ENCODE measurements at places on chromosomes 13 and 19.

GRCh38 chr13:91701975-91702374, 303.6 kb downstream of the GPC5 start:
- DNase-seq, result no peak

GRCh38 chr19:28523619-28524018, 689.3 kb downstream of the UQCRFS1 start:
- DNase-seq, result no peak

DNA sequence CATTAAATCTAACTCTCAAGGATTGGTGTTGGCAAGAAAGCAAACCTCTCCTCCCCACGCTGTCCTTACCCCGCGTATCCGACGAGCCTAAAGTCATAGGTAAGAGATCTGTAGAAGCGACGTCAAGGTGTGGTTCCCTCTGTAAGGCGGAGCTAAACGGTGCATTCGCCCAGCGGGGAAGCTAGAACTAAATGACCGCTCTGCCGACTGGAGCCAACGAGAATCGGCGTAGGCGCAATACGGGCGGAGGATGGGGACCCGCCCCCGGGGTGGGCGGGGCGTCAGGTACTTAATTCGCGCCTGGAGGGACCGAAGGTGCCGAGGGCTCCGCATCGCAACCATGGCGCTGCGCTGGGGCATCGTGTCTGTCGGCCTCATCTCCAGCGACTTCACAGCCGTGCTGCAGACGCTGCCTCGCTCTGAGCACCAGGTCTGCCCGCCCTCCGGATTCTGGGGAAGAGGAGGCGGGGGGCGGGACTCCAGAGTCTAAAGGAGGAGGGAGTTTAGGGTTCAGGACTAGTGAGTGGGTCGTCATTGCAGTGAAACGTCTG, at the start of gene DHDH:
Gene DHDH (plus strand): TSS at position 318 of the 551 bp plus-strand sequence. CDS start 23 bp downstream, at position 341.
- peak; percentile 74 for DNase-seq

DNA sequence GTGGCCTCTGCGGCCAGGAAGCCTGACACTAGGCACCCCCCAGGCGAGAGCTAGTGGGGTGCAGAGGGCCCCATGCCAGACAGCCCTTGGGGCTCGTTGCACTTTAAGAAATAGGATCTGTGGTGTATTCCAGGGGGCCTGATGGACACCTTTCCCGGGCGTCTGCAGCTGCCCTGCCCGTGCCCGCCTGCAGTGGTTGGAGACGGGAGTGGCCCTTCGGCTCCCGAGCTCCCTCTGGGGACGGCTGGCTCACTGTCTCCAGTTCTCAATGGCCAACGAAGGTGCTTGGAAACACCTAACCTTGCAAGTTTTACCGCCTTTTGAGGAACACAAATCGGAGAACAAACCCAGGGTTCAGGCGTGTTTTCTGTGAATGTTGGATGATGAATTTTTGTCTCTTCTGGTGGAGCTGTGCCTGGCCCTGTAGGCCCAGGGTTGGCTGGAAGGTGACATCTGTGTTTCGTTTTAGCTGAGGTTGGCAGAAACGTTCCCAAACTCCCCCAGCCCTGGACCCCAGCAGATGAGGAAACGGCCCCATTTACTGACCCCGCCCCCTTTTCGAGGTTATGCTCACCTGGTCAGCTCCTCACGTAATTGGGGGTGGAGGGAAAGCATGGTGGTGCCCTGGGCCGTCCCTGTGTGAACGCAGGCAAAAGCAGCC, 17.4 kb upstream of the NPAS1 start:
- no peak for DNase-seq

GRCh38 chr19:4449639-4450028, 8.0 kb downstream of the UBXN6 start:
- DNase-seq, result no peak

DNA sequence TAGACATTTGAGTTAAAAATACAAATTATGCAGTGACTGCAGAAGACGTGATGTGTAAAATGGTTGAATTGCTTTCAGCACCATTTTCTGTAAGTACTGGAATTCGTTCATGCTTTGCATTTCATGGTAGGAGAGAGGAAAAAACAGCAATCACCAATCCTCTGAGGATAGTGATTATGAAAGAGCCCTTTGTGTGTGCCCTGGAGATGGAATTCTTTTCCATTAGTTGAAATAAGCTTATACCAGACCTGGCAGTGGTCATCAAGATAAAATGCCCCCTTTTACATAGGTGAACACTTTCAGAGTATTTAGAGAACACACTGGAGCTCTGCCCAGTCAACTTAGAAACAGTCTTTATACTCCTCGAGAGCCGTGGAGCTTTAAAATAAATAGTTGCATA, 1.7 kb downstream of the CNMD start:
- DNase-seq, result no peak

DNA sequence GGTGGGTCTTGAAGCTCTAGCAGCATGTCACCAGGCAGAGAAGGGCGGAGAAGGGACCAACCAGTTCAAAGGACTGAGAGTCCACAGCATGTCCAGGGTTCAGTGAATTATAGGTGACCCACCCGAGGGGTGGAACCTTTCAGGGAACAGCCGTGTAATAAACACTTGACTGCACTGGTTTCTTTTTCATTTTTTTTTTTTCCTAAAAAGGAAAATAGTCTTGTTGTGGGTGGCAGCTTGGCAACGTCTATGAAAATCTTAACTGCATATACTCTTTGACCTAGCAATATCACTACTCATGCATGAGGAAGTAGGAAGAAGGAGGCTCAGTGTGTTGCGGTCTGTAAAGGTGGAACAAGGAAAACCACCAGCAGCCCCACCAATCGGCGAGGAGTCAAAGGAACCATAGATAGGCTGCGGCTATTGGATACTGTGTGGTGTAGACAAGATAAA, 13.0 kb upstream of the MYH14 start:
- DNase-seq, result no peak

DNA sequence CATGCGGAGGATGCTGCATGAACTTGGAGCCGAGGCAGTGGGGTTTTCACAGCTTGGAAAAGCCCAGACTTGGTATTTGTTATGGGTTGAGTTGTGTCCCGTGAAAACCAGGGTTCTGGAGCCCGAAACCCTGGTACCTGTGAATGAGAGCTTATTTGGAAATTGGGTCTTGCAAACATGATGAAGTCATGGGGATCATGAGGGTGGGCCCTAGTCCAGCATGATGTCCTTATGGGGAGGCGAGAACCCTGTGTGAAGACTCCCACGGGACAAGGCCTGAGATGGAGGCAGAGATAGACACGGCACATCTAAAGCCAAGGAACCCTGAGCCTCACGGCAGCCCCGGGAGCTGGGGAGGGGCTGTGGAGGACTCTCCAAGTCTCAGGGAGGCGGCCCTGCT, 82.3 kb downstream of the ANKRD10 start:
- DNase-seq, result no peak

- DNase-seq, result no peak
Measured at GRCh38 chr19:3785938-3786824, at the start of gene MATK. Gene MATK (minus strand): TSS chr19:3786381. CDS start chr19:3785135, 1,246 bp downstream.

GRCh38 chr13:79806821-79807220, 325.9 kb downstream of the NDFIP2 start:
- no peak for DNase-seq

- no peak for DNase-seq
Measured at GRCh38 chr19:12364391-12365235, 870 bp downstream of the ZNF442 start.

DNA sequence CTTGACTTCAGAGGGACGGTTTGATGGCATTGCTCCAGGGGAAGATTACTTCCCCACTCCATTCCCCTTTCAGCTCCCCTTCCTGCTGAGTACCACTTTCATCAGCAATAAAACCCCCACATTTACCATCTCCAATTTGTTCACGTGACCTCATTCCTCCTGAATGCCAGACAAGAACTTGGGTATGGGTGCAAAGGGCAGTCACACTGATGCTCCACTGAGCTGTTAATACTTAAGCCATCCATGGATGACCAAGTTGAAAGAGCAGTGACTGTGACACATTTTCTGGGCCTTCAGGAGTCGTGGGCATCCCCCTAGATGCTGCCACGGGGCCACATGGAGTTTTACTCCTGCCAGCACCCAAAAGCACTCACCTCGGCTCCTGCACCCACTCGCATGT, 93.1 kb downstream of the STOML3 start:
- no peak for DNase-seq

DNA sequence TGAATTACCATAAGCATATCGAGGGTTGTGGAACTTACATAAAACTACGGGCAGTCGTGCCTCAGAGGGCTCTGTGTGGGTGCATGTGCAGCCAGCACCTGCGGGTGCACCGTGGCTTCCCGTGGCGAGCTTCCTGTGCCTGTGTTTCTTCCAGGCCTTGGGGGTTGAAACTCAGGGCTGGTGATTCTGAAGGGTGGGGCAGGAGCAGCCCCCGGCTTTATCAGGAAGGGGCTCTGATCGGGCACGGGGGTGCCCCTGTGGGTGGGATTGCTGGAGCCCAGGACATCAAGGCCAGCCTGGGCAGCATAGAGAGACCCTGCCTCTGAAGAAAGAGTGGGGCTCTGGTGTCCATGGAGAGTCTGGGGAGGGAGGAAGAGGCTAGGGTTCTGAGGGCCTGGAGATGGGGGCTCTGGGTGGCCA, 11.1 kb downstream of the ATP4B start:
- no peak for DNase-seq

DNA sequence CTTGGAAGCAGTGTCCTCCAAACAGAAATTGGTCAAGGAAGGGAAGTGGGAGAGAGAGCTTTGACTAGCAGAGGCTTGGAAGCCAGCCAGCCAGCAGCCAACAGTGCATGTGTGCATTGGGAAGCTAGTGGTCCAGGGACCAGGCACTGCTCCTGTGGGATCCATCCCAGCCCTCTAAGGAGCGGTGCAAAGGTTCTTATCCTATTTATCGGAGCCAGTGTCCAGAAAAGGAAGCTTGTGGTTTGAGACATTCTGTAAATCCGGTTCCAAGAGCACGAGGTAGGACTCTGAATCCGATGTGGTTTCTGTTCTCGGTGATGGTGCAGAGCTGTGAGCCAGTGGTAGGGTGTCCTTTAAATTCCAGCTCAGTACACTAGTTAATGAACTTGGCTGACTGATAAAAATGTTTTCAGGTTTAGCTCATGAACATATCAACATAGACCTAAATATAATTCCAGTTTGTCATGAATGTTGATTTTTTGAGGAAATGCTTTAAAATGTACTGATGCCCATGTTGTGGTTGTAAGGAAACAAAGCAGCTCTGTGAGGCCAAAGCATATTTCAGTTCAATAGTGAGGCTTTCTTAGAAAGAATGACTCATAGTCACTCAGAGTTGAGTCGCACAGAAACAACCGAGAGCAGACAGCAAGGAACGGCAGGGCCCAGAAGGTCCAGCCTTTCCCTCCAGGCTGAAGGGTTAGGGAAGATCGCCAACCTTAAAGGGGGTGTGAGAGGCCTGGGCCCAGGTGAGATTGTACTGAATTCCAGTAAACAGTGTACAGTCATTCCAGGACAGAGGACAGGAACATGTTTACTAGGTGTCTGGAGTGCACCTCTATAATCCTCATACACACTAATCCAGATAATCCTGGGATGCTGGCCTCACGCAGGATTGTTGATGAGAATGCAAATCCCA, 21.5 kb upstream of the GARRE1 start:
- DNase-seq, result no peak

DNA sequence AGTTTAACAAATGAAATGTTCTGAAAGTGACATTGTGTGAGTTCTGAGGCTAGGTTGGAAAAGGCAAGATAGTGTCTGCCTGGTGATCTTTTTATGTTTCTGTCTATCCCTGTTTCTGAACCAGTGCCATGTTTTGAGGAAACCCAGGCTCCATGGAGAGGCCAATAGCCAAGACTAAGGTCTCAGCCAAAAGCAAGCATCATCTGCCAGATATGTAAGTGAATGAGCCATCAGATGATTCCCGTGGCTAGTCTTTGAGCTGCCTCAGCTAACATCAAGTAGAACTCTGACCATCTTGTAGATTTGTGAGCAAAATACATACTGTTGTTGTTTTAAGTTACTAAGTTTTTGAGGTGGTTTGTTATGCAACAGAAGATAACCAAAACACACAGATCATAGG, 19.6 kb upstream of the CCNA1 start:
- DNase-seq, result no peak

GRCh38 chr13:22903925-22904324, 276.9 kb upstream of the SGCG start:
- no peak for DNase-seq

GRCh38 chr13:60583196-60583888, 186.3 kb downstream of the TDRD3 start:
- no peak for DNase-seq

DNA sequence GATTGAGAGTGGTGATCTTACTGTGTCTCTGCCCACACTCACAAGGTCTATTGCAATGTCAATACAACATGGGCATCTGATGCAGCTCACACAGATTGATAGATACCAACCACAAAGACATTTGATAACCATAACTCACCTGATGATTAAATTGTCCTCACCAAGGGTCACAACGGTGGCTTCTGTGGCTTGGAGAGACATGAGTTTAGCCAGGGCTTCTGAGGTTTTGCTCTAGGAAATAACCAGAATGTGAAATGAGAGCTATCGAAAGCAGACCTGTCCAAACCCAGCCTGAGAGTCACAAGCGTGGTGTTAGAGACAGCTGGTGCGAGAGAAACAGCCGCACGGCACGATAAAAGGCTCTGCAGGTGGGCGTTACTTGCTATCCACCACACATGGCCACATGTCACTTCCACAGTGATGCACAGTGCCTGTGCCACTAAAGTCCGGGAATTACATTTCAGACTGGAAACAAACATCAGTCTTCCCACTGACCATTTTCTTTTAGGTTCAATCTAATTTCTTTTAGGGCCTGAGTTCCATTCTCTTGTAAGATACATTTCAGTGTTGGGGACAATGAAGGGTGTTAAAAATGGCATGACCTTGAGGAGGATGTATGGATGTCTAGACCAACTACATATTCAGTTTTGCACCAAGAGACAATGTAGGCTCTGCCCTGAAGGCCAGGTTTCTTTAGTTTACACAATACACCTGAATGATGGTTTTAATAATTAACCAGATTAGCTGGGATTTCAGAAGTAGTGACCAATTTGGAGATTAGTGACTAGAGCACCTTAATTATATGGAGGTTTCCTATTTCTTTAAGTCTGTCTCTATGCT, 53.7 kb downstream of the ATP7B start:
- no peak for DNase-seq

- no peak for DNase-seq
Measured at GRCh38 chr19:34109596-34109995, 62.7 kb upstream of the LSM14A start.

DNA sequence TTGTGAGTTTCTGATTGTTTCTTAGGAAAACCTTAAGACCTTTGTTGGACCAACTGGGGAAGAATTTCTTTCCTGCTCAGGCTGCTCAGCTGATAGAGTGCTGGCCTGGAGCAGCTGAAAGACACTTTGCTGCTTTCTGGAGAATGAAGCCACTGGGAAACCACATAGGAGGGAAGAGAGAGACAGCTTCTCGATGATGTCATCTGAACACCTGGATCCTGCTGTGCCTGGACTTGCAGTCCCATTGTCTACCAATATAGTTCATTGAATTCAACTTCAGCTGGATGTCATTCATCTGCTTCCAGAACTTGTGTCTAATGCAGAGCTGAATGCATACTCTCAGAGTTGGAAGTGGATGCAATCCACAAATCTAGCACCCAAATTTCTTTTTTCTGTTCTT, 34.3 kb upstream of the TSHZ3 start:
- DNase-seq, result no peak
